ENCODE measurements at places on chromosomes 4 and X.

DNA sequence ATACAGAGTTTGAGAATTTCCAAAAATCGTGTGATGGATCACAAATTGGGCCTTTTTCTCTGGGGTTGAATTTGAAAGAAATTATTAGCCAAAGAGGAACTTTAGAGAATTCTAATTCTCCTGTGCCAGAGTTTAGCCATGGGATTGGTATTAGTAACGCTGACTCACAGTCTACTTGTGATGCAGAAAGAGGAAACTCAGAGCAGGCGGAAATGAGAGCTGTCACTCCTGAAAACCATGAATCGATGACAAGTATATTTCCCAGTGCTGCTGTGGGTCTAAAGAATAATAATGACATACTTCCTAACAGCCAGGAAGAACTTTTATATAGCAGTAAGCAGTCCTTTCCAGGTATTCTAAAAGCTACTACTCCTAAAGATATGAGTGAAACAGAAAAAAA lies 64.9 kb downstream of the N4BP2 start:
- DNase-seq, result peak; percentile 7

DNA sequence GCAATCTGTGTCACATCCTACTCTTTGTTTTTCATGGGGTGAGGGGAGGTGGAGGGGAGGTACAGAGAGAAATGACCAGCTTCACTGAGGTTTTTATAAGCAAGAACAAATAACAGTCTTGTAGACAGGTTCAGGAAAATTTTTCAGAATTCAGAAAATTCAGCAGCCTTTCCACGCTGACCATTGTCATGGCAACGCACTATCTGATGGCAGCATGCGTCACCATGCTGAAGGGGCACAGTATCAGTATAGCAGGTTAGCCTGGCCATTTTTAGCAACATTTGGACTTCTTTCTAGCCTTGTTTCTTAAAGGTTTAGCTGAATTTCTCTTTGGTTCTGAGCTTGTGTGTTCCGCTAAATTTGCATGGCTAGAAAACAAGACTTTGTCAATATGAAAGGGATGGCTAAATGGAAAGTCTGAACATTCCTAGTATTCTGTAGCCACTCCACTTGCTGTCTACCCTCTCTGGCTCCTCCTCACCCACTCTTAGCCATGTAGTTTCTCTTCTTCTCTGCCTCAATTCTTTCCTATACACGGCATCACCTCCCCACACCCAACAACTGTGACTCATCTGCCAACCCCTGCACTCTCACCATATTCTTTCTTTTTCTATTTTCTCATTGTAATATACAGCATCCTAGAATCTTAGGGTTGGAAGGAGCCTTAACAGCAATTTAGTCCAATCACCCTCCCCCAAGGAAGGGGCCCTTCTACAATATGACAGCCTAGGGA lies 42.7 kb upstream of the CITED1 start:
- DNase-seq, result no peak

DNA sequence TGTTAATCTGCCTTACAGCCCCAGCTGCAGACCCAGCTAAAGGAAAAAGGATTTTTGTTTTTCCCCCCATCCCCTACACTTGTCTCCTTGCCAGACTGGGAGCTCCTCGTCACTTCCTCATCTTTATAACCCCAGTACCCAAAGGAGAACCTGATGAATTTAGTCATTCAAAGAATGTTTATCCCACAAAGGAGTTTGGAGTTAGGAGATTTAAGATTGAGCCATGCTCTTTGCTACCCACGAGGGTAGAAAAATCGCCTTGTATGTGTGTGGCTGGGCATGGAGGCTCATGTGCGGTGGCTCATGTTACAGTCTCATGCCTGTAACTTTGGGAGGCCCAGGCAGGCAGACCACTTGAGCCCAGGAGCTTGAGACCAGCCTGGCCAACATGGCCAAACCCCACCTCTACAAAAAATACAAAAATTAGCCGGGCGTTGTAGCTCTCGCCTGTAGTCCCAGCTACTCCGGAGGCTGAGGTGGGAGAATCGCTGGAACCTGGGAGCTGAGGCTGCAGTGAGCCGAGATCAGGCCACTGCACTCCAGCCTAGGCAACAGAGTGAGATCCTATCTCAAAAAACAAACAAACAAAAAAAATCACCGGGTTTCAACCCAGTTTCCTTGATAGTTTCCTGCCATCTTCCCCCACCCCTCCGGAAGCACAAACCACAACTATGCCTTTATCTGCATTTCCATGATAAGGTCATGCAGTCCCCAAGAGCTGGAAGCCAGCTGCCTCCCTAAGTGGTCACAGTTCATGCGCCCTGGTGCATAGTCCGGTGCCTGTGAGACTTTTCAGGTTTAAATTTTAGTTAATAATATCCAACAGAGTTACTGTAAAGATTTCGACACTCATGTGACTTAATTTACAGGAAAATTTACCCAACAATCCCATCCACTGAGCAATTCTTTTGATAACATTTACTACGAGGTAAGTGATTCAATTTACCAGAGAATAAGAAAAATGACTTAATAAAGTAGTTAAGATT lies 1.5 kb downstream of the CFAP97 start:
- DNase-seq, result no peak

DNA sequence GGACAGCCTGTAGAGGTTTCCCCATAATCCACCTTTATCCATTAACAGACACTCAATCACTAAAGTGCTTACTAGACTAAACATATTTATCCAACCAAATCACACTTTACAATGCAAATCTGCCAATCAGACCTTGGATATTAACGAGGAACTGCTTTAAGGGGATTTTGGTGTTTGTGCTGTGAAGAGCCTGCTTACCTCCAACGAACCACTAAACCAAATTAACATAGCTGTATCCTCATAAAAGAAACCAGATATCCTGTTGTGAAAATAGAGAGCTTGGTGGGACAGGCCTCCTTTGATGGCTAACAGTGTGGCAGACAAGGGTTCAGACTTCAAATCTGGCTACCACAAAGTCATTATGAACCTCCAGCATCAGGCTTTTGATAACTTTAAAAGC lies 252.6 kb upstream of the HAND2 start:
- DNase-seq, result no peak

- no peak for DNase-seq
Observed at GRCh38 chr4:27684610-27685011, 824.0 kb downstream of the STIM2 start.

GRCh38 chr4:151792995-151793394 lies 32.2 kb upstream of the GATB start:
- DNase-seq, result no peak

DNA sequence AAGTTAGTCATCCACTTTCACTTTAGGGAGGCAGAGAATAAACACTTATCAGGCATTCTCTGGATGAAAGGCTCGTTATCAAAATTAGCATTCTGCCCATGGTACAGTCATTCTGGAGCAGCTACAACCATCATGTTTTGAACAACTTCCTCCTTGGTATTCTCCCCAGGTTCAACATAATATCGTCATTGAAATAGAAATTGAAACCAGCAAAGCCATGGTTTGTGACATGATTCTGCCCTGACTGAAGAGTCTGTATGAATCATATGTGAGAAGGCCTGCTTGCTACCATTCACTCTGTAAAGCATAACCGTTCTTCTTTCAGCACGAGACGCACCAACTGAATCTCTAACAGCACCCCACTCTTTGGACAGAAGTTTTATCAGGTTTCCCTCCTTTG lies 127.5 kb upstream of the RADX start:
- no peak for DNase-seq

DNA sequence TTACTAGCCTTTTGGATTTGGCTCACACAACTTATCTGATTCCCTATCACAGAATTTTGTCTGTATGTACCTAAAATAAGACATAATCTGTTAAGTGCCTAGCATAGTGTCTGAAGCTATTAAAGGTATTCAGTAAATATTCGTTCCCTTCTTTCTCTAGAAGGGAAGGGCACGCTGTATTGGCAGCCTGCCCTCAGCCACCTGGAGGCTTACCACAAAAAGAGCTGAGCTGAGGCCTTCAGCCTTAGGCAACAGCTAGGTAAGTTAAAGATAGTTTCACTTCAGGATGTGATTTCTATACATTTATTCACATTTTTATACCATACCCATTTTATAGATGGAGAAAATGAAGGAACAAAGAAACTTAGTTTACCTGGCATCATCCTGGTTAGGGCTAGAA lies 400.0 kb upstream of the LCORL start:
- no peak for DNase-seq

DNA sequence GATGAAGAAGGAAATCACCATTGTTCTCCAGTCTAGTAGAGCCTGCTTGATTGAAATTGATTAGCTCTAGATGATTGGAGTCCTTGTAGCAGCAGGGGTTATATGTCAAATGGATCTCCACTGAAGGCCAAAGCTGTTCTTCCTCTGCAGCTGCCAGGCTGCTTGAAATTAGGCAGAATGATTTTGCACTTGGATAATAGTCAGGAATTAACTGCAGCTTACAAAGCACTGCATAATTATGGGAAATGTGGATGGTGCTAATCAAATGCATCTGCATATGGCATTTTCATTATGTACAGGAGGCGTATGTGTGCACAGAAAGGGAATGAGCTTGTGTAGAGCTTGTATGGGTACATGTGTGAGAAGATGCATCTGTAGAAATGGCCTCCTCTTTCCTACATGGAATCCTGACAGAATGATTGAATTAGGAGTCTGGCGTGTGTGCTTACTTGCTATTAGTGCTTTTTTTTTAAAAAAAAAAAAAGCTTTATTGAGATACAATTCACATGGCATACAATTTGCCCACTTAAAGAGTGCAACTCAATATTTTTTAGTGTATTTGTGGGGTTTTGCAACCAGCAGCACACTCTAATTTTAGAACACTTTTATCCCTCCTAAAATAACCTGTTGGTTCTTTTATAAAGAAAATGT lies 65.9 kb downstream of the TMEM131L start:
- no peak for DNase-seq

DNA sequence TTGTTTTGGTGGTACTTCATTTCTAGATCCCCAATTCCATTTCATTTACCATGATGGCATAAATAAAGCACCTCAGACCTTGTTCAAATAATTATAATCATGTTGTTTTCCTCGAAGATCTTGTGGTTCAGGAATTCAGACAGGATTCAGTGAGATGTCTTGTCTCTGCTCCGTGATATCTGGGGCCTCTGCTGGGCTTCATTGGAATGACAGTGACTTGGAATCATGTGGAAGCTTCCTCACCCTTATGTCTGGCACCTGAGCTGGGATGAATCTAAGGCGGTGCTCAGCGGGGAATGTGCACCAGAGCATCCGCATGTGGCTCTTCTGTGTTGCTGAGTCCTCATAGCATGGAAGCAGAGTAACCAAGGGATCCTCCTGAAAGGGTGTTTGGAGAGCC lies 132.2 kb downstream of the VEGFC start:
- DNase-seq, result no peak

DNA sequence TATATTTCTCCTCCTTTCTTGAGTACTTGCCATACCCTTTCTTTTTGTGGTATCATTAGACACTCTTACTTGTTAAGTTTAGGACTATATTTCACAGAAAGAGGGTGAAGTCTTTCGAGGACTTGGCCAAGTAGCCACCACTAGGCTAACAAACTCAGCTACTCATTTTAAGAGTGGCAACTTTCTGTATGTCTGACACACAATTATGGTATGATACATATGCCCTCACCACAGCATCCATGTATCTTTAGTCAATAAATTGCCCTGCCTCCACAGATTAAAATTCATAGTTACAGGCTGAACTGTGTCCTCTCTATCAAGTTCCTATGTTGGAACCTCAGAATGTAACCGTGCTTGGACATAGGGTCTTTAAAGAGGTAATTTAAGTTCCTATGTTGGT lies 23.2 kb downstream of the TAPT1 start:
- no peak for DNase-seq

DNA sequence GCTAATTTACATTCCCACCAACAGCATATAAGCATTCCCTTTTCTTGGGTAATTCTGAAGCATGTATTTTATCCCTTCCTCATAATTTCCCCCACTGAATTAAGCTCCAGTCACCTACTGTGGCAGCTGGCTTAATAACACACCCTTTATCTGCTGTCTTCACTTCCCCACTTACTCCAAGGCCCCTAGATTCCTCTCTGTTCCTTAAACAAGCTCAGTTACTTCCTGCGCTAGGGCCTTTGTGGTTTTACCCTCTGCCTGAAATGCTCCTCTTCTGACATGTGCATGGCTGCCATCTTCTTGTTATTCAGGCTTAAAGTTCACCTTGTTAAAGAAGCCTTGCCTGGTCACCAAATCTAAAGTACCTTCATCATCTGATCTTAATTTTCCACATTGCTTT lies 47.2 kb upstream of the RPS6KA3 start:
- DNase-seq, result no peak

- peak; percentile 33 for DNase-seq
Observed at GRCh38 chr4:74038425-74039314, at the start of gene CXCL3. Gene CXCL3, minus strand, starts transcription at chr4:74038689. Its CDS starts 78 bp downstream, at chr4:74038611.

- DNase-seq, result no peak
Observed at GRCh38 chr4:168586926-168587325, 90.1 kb downstream of the PALLD start.

- DNase-seq, result no peak
Observed at GRCh38 chrX:45771560-45772340, 571.1 kb upstream of the DIPK2B start.

Measured in H54 (cell line).